NCI-H2171 (cell line): ENCODE measurements at places on chromosomes 11 and 22.
A peak's percentile ranks its signal among the peaks of the same experiment; 100 is the strongest.

- DNase-seq, result no peak
Measured at GRCh38 chr11:63022441-63022840, 6.8 kb upstream of the SLC22A8 start.

DNA sequence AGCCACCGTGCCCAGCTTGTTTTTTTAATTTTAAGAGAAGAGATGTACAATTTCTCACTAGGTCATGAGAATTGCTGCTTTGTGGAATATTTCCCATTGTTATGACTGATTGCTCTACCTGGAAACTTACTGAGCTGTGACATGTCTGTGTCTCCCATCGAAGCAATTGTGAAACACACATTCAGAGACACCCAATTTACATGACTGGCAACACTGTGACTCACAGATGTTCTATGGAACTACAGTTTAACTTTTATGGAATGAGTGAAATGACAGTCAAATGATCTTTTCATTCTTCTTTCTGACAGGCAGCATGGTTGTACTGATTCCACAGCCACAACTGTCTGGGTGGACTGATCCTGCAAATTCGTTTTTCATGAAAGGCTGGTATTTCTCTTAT is 32.3 kb downstream of the ELF5 start:
- no peak for DNase-seq

DNA sequence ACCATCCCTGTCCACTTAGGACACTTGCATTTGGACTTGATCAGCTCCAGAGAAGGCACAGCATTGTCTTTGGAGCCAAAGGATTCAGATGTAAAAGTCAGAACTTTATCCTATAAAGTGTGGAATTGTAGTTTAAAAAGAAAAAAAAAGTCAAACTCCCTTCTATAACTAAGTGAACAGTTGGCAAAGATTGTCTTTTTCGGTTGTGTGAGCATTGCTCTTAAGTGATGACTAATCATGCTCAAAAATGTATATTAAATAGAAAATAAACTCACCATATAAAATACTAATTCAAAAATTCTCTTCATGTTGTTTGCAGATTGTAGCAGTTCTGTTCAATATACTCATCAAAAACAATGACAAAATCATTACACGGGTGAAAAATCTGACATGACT is 93.8 kb downstream of the ETS1 start:
- no peak for DNase-seq

DNA sequence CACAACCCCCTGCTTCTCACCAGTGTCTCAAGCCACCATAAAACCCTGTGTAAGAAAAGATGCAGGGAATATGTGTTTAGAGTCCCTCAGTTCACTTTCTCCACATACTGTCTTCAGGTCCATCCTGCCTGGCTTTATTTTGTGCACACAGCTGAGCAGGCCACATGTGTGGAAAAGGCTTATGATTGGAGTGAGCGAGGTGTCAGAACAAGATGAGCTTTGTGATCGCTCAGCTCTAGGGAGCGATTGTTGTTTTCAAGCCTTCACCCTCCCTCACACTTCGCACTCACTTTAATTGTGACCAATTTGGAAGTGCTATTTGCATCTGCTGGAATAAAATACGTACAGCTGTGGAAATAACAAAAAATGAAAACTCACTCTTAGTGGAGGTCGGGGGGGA is 931.1 kb upstream of the TENM4 start:
- DNase-seq, result no peak

- no peak for DNase-seq
Measured at GRCh38 chr11:48141475-48142122, 75.0 kb upstream of the OR4B1 start.

- no peak for DNase-seq
Measured at GRCh38 chr11:28636033-28636432, 527.8 kb downstream of the METTL15 start.

DNA sequence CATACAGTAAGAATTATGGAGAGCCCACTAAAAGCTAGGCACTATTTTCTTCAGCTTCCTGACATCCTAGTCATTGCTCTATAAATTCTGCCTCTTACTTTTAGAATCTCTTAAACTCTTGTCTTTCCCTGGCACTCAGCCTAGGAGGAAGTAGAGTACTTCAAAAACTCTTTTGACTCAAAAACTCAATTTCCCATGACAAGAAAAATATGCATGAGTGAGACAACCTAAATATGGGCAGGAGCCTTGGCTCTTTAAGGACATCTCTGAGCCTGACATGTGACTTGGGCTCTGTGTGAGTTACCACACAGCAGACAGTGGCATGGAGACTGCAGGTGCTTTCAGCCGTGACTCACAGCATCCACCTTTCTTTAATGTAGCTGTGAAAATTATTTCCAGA is 97.5 kb upstream of the CCDC179 start:
- no peak for DNase-seq

DNA sequence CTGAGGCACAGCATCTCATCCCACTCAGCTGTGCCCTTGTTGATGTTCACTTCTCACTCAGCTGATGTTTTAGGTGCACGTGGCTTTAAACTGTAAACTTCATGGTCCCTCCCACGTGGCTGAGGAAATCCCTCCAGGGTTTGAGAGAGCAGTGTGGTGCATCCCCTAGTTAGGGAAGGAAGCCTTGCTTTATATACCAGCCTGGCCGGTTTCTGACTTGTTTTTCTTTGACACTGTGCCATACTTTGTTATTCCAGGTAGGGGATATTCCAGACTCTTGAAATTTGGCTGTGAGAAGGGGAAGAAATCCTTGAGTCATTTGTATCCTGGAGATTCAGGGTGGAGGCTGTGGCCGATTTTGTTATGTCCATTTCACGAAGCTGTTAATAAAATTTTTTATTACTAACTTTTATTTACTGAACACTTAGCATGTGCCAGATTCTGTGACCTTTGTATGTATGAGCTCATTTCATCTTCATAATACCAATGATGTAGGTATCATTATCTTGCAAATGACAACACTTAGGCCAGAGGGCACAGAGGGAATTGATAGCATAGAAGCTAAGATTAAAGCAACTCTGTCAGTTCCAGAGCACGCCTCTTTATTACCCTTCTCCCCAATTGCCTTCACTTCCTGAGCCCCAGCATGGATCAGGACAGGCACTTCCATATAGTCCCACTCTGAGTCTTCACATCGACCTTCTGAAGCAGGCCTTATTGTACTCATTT is 116.6 kb downstream of the NAV2 start:
- DNase-seq, result no peak

GRCh38 chr11:118417801-118418200 is 16.4 kb downstream of the ATP5MG start:
- no peak for DNase-seq

DNA sequence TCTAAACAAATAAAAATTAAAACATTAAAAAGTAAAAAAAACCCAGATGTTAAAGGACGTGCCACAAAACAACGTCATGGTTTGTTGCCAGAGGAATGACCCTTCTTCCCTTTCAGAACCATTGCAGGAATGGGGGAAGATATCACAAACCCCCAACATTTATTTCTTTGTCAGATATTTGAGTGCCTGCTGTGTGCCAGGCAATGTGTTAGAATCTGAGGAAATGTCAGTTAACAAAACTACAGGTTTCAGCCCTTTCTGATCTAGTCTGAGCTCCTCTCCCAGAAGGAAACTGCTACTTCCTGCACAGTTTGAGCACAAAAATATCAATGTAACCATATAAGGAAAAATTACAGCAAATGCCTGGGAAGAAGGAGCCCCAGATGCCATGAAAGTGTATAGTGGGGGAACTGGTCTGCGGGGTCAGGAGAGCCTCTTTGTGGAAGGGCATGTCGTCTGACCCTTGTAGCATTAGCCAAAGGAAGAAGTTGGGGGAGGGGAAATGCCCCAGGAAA is 7.1 kb upstream of the NHERF4 start:
- DNase-seq, result no peak

- no peak for DNase-seq
Measured at GRCh38 chr22:36213586-36213985, 12.0 kb upstream of the APOL4 start.

DNA sequence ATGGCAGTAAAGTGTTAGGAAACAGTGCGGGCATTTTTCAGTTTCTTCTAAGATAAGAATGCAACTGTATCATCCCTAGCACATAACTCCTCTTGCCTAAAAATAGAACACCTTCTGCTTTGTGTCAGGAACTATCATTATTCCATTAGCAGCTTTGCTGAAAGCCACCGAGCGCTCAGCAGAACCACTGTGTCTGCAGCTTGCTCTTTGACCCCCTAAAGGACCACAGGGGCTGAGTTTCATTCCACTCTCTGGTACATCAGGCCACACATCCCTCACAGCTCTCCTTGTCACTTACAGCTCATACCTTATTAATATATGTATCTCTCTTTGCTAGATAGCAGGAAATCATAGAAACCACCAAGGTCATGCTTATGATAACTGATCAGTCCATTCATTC is 360.2 kb downstream of the KCNA4 start:
- DNase-seq, result no peak

DNA sequence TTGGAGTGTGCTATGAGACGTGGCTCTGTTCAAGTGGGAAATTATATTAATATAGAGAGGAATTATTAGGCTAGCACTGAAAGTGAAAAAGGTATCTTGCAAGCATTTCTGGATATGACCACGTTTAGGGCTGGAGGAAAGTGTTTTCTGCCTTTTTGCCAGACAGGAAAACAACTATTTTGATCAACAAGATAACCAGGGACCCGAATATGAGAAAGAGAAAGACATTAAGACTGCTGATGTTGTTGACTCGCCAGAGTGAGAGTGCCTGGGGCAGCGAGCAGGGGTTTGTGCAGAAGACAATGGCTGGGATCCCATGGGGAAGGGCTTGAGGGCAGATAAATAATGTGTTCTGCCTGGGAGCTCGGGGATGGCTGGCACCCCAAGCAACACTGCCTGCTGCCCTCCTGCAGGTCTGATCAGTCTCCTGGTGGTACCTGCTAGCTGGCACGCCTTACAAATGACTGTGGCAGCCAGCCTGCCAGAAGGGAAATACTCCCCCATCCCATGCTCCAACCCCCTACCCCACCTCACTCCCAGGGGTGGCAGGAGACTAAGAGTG is 23.1 kb upstream of the CHST1 start:
- no peak for DNase-seq

- DNase-seq, result no peak
Measured at GRCh38 chr11:134330611-134331353, 1.0 kb upstream of the GLB1L2 start.

GRCh38 chr11:86888164-86889000 is 66.8 kb downstream of the FZD4 start:
- DNase-seq, result no peak

DNA sequence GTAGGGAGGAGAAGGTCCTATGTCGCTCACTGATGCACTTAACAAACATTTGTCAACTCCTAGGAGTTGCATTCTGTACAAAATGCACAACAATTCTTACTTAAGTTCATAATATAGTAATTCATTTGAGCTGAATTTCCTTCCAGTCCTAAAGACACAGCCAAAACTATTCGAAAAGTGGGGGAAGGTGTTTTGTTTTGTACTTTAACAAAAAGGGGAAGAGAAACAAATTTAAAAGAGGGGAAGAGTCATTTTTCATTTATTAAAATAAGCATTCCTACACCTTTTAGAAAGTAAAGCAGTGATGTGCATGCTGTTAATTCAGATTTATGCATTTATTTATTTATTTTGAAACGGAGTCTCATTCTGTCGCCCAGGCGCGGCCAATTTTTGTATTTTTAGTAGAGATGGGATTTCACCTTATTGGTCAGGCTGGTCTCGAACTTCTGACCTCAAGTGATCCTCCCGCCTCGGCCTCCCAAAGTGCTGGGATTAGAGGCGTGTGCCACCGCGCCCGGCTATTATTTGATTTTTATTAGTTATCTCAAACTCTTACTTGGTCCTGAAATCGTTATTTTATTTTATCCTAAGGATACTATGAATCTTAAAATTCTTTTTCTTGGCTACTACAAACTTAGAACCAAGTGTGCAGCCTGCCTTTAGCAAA is 1.1 kb upstream of the FANCF start:
- no peak for DNase-seq

GRCh38 chr11:75734491-75735180 is 17.0 kb downstream of the MOGAT2 start:
- peak; percentile 47 for DNase-seq
